ENCODE measurements at places on chromosomes 12 and 14. TPM values are rescaled to one million over a fixed set of nuclear protein-coding genes. Genes with fewer than 3 reads are reported as not detected.
A peak's percentile ranks its signal among the peaks of the same experiment; 100 is the strongest.

Gene HIF1A
- 203 TPM for total RNA-seq

- DNase-seq = peak; percentile 61
These were observed 6.7 kb upstream of the HOXC6 start for GRCh38 chr12:54021432-54022013.

DNA sequence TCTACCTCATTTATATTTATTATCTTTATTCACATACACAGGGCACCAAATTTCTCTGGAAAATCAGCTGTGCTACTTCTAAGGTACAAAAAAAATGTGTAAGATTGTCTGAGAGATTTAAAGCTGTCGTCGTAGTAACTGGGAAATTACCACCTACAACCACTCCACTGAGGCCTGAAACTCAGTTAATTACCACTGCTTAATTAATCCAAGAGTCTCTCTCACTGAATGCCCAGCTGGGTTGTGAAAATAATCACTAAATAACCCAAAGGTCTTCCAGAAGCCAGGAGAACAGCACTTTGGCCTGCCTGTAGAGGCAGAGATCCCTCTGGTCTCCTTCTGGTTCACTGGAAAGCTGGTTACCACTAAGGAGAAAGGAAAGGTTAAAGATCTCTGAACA, 207.2 kb upstream of the TMPO start:
- DNase-seq = no peak

DNA sequence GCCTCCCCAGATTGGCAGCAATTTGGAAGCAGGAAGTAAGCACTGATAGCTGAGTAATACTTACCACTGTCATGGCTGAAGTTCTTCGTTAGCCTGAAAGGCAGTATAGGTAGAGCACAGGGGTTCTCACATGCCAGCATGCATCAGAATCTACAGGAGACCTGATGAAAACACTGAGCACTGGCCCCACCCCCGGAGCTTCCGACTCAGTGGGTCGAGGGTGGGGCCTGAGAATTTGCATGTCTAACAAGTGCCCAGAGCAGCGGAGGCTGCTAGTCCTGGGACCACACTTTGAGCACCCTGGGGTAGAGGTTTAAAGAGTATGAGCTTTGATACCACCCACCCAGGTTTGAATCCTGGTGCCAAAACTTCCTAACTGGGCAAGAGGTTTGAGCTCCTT, 89.6 kb downstream of the FBXW8 start:
- DNase-seq = no peak

DNA sequence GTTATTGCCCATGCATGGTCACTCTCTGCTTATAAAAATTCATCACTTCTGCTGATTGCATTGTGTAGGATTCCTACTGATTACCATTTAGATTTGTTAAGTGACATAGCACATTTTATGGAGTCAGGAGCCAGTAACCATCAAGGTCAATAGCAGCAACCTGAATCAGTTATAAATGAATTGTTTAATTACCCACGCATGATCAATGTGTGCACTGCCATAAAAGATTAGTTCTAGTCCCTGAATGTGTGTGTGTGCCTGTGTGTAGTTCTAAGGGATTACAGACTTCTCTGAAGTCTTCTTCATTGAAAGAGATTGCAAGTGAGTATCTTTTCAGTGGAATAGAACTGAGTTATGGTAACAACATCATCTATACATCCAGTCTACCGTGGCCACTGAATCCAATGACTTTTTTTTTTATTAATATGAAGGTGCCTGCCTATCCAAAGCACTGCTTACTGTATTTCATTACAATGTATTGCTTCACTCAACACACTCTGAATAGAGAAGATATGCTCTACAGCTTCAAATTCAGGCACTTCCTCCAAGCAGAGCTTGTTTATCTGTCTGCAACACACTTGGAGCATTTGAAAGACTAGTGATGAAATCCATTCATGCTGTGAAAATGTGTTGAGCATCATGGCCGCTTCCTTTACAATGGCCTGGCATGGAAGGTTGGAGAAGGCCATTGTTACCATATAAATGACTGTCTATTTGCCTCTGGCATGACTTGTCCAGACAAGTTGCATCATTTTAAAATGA, 381.7 kb downstream of the DIO2 start:
- no peak for DNase-seq

Gene CYP27B1
- total RNA-seq = 1.4 TPM
